ENCODE measurements at places on chromosomes 6 and 20. TPM values are rescaled to one million over a fixed set of nuclear protein-coding genes. Genes with fewer than 3 reads are reported as not detected.

GRCh38 chr6:103367212-103367611 is 1492.5 kb downstream of the HACE1 start:
- no peak for DNase-seq

GRCh38 chr6:79589701-79590100 is 41.4 kb upstream of the SH3BGRL2 start:
- DNase-seq, result no peak

DNA sequence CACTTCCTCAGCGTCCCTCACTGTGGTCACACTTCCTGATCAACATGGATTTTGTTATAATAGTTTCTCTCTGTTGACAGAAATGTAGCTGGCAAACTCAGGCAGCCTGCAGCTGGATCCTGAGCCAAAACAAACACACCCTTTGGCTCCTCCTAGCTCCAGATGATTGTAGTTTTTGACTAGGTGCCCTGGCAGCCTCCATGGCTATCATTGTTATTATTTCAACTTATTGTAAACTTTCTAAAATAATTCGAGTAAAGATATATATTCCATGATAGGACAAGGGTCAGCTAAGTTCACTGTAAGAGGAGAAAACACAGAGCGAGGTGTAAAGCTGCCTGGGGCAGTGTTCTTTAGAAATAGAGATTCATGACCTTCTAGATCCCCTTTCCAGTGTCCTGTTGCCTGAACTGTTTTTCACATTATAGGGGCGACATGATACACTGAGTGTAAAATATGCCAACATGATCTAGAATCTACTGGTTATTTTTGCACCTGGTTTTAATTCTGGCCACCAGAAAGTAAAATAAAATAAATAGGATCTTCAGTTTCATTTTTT is 98.2 kb upstream of the HDGFL1 start:
- DNase-seq, result peak; percentile 72

- DNase-seq, result no peak
Observed at GRCh38 chr20:4901031-4901818, 100.1 kb downstream of the SLC23A2 start.

GRCh38 chr6:93417421-93418013 is 1.8 kb downstream of the EPHA7 start:
- peak; percentile 27 for DNase-seq

- no peak for DNase-seq
Observed at GRCh38 chr6:159098636-159099106, 53.9 kb upstream of the TAGAP start.

- peak; percentile 70 for DNase-seq
Observed at GRCh38 chr6:157840776-157841175, 17.7 kb downstream of the SNX9 start.

DNA sequence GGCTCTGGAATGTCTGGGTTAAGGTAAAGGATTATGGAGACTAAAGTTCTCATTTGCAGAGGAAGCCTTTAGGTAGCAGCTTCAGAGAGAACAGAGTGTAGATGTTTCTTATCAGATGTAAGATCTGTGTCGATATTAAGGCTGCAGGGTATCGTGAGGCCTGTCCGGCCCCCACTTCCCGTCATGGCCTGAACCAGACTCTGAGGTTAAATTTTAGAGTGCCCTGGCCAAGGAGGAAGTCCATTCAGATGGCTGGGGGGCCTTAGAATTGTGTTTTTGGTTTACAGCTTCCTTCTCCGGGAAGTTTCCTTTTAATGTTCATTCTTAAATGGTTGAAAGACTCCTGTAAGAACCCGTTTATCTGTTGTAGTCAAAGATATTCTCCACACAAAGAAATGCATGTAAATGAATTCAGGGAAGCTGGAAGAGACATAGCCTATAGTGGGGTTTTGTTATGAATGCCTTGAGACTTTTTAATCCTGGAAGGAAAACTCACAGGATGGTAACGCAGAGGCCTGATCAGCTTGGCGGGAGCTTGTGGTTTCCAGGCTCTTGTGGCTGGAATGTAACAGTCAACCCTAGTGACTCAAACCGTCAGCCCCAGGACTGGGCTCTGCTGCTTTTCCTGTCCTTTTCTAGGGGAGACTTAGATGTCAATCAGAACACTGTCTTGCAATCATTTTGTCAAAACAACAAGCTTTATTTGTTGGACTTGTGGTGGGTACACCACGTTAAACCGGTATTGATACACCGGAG is 34.7 kb downstream of the KIF25 start:
- peak; percentile 91 for DNase-seq

DNA sequence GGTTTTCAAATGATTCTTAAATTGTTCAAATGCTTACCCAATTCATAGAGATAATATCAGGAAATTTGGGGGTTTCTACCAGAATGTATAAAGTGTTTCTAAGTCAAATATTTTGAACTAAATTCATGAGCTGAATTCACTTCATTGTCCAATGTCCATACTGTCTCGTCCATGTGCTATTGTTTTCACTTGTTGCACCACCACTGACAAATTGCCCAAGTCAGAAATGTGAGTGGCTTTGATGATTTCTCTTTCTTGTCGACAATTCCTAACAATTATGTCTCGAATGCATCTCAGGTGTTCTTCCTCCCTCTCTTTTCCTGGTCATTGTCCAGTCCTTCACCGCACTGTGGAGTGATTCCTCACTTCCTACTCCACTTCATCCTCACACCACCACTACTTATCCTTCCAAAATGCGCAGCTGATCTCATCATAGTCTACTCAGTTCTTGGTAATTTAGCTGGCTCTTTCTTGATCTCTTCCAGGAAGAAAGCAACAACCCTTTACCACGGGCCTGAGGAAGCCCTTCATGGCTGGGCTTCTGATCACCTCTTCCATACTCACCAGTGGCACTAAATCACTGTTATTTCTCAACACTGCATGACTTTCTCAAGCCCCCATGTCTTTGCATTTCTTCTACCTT is 161.1 kb downstream of the FOXA2 start:
- no peak for DNase-seq

- peak; percentile 56 for DNase-seq
Observed at GRCh38 chr6:79719248-79719960, 88.3 kb downstream of the SH3BGRL2 start.

GRCh38 chr6:170529839-170530469 is 23.2 kb downstream of the PSMB1 start:
- DNase-seq, result peak; percentile 65

DNA sequence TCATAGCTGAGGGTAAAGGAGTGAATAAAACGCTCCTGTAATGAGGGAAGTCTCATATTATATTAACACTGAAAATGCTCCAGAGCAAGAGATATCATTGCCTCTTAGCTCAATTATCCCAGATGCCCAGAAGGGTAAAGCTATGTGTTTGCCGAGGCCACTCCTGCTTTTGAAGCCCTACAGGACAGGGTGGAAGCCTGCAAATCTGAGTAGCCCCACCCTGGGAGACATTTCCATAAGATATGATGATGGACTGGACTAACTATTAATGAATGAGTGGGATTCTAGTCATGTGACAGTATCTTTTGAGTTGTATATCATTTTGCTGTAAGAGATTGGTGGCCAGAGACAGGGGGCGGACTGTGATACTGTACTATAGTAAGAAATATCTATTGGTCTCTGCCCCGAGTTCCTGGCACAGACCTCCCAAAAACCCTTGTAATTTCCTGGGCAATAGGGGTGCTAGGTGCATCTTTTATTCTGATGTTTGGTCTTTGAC is 10.5 kb upstream of the SLC22A2 start:
- no peak for DNase-seq

DNA sequence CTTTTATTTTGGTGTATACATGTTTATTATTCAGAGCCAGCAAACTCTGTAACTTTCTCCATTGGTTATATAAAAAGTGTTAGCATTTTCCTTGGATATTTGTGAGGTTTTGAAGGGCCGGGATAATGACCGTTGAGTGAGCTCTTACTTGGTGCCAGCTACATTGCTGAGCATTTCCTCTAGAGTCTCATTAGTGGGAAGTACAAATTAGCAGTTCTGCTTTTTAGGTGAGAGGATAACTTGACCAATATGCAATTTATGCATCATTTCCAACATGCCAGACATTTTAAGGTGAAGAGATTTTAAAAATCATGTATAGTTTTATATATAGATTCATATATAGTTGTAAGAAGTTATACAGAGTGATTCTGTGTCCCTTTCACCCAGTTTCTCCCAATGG is 84.3 kb downstream of the CARMIL1 start:
- no peak for DNase-seq

HS3ST5 gene
- total RNA-seq, result not detected

ZNF831 gene
- not detected for total RNA-seq

PTCRA gene
- total RNA-seq, result not detected
